ENCODE measurements at places on chromosomes 5 and 9. TPM values are rescaled to one million over a fixed set of nuclear protein-coding genes. Genes with fewer than 3 reads are reported as not detected.

Gene CNTNAP3
- polyA plus RNA-seq = not detected

- DNase-seq = no peak
- H3K4me1 ChIP-seq = no peaks in the 10 kb centered on the region
- no peak overlapping the region for H3K4me3 ChIP-seq
- H3K36me3 ChIP-seq = no peaks in the 10 kb centered on the region
- no peaks in the 10 kb centered on the region for H3K27me3 ChIP-seq
These were observed 58.7 kb downstream of the NSUN2 start for GRCh38 chr5:6574111-6574510.

Gene ADGRV1
- polyA plus RNA-seq = 0.18 TPM

- no peaks in the 10 kb centered on the region for H3K27me3 ChIP-seq
- DNase-seq = no peak
- no peak overlapping the region for H3K4me3 ChIP-seq
- no peaks in the 10 kb centered on the region for H3K36me3 ChIP-seq
- no peaks in the 10 kb centered on the region for H3K4me1 ChIP-seq
These were observed 273.1 kb upstream of the DAB2 start for GRCh38 chr5:39697881-39698280.

- no peaks in the 10 kb centered on the region for H3K27me3 ChIP-seq
- H3K4me3 ChIP-seq = no peak overlapping the region
- DNase-seq = no peak
These were observed 90.5 kb upstream of the RANBP3L start for GRCh38 chr5:36392186-36392585.

Gene EQTN
- not detected for polyA plus RNA-seq

DNA sequence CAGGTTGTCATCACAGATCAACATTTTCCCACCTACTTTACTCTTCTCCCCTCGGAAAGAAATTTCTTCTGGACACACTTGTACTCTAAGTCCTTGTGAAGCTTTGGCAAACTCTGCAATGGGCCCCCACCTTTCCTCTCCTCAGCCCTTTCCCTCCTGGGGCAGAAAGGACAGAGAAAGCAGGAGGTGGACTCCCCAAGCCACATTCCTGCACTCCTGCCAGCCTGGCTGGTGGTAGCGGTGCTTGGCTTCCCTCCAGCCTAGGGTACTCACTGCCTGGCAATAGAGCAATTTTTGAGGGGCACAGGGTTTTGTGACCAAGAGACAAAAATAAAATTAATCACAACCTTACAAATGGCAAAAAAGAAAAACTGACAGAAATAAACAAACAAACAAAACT, 451.4 kb downstream of the ZSWIM6 start:
- no peaks in the 10 kb centered on the region for H3K36me3 ChIP-seq
- no peaks in the 10 kb centered on the region for H3K4me1 ChIP-seq
- H3K27me3 ChIP-seq = no peaks in the 10 kb centered on the region
- no peak overlapping the region for H3K27ac ChIP-seq
- H3K4me3 ChIP-seq = no peak overlapping the region
- DNase-seq = no peak

DNA sequence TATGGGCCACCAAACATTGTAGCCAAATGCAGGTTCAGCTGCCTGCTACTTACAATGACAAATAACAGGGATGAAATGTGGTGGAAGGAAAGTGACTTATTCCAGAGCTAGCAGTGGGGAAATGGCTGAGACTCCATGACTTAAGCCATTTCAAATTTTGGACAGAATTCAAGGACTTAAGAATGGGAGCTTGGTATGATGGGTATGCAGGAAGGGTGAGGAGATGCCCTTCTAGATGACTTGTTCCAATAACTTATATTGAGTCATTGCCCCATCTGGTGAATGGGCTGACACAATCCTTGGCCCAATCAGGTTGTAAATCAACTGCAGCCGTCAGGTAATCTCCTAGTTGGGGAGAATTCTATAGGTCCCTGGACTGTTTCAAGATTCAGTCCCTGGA, 230.7 kb upstream of the SGCD start:
- no peaks in the 10 kb centered on the region for H3K36me3 ChIP-seq
- H3K27me3 ChIP-seq = no peaks in the 10 kb centered on the region
- no peaks in the 10 kb centered on the region for H3K4me1 ChIP-seq
- no peak overlapping the region for H3K4me3 ChIP-seq
- H3K27ac ChIP-seq = no peak overlapping the region

GRCh38 chr5:33848554-33848953, 43.2 kb downstream of the ADAMTS12 start:
- H3K27me3 ChIP-seq = no peaks in the 10 kb centered on the region
- DNase-seq = no peak
- no peaks in the 10 kb centered on the region for H3K4me1 ChIP-seq
- H3K36me3 ChIP-seq = no peaks in the 10 kb centered on the region
- no peak overlapping the region for H3K27ac ChIP-seq
- no peak overlapping the region for H3K4me3 ChIP-seq

GRCh38 chr5:81530919-81531318, 137.0 kb upstream of the ACOT12 start:
- H3K4me1 ChIP-seq = peaks cover 13% of the 10 kb centered on the region
- H3K27ac ChIP-seq = no peak overlapping the region
- no peaks in the 10 kb centered on the region for H3K36me3 ChIP-seq
- no peak overlapping the region for H3K4me3 ChIP-seq
- no peaks in the 10 kb centered on the region for H3K27me3 ChIP-seq

Gene COL27A1
- polyA plus RNA-seq = not detected

GRCh38 chr9:33112094-33112493, 35.6 kb upstream of the SMU1 start:
- peaks cover 4% of the 10 kb centered on the region for H3K4me1 ChIP-seq
- H3K27me3 ChIP-seq = no peaks in the 10 kb centered on the region
- no peak overlapping the region for H3K4me3 ChIP-seq
- no peak for DNase-seq

Gene SLC22A4
- 12.2 TPM for polyA plus RNA-seq

DNA sequence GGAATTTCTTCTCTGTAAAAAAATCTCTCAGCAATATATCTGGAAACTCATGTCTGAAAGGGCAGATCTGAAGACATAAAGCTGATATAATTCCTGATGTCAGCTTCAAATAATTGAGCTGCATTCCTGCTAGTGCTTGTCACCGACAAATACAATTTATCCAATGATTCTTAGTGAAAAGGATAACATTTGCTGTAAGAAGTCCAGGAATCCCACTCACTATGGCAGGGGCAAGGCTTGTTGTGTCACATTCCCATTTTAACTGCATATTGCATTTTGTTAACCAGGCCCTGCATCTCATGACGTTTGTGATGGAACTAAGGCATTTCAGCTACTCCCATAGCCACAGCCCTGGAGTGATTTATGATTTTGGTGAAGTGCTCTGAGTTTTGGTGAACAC, 160.1 kb upstream of the DAB2 start:
- no peaks in the 10 kb centered on the region for H3K27me3 ChIP-seq
- no peak overlapping the region for H3K4me3 ChIP-seq
- H3K27ac ChIP-seq = no peak overlapping the region
- no peaks in the 10 kb centered on the region for H3K36me3 ChIP-seq
- peaks cover 15% of the 10 kb centered on the region for H3K4me1 ChIP-seq
- no peak for DNase-seq

DNA sequence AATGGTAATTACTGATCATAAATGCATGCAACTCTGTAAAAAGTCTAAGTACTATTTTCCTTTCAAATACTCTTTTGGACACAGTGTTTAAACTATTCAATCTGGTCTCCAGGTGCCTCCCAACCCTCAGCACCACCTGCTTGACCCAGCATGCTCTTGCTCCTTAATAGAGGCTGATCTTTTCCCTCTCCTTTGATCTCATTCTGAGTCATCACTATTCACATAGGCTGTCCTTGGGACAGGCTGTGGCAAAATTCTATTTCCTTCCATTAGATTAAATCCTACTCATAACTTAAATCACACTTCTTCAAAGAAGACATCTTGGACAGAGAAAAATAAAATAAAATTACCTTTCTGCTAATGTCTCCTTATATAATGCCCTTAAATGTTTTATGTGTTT, 199.4 kb upstream of the ST8SIA4 start:
- H3K4me3 ChIP-seq = no peak overlapping the region
- no peak overlapping the region for H3K27ac ChIP-seq
- no peaks in the 10 kb centered on the region for H3K27me3 ChIP-seq
- DNase-seq = no peak
- no peaks in the 10 kb centered on the region for H3K4me1 ChIP-seq
- no peaks in the 10 kb centered on the region for H3K36me3 ChIP-seq

Gene TRIM14
- 30.6 TPM for polyA plus RNA-seq

- peaks cover 37% of the 10 kb centered on the region for H3K4me1 ChIP-seq
- no peak overlapping the region for H3K27ac ChIP-seq
- H3K36me3 ChIP-seq = no peaks in the 10 kb centered on the region
- no peak overlapping the region for H3K4me3 ChIP-seq
- no peaks in the 10 kb centered on the region for H3K27me3 ChIP-seq
These were observed 169.0 kb upstream of the NREP start for GRCh38 chr5:111926026-111926425.

Gene ARID3C
- not detected for polyA plus RNA-seq

Gene C6
- not detected for polyA plus RNA-seq

GRCh38 chr9:135559606-135560005, 1.9 kb upstream of the PAEP start:
- no peak overlapping the region for H3K27ac ChIP-seq
- DNase-seq = no peak
- H3K4me1 ChIP-seq = no peaks in the 10 kb centered on the region
- no peaks in the 10 kb centered on the region for H3K36me3 ChIP-seq
- H3K27me3 ChIP-seq = no peaks in the 10 kb centered on the region

GRCh38 chr5:128674837-128675446, 136.9 kb upstream of the FBN2 start:
- peak; percentile 20 for DNase-seq
- no peaks in the 10 kb centered on the region for H3K36me3 ChIP-seq
- H3K27me3 ChIP-seq = no peaks in the 10 kb centered on the region
- no peaks in the 10 kb centered on the region for H3K4me1 ChIP-seq
- no peak overlapping the region for H3K4me3 ChIP-seq

Gene SH3RF2
- not detected for polyA plus RNA-seq

GRCh38 chr9:21835121-21835520, 32.7 kb downstream of the MTAP start:
- peaks cover 34% of the 10 kb centered on the region for H3K4me1 ChIP-seq
- H3K27ac ChIP-seq = no peak overlapping the region
- peaks cover 63% of the 10 kb centered on the region for H3K36me3 ChIP-seq
- H3K4me3 ChIP-seq = no peak overlapping the region

DNA sequence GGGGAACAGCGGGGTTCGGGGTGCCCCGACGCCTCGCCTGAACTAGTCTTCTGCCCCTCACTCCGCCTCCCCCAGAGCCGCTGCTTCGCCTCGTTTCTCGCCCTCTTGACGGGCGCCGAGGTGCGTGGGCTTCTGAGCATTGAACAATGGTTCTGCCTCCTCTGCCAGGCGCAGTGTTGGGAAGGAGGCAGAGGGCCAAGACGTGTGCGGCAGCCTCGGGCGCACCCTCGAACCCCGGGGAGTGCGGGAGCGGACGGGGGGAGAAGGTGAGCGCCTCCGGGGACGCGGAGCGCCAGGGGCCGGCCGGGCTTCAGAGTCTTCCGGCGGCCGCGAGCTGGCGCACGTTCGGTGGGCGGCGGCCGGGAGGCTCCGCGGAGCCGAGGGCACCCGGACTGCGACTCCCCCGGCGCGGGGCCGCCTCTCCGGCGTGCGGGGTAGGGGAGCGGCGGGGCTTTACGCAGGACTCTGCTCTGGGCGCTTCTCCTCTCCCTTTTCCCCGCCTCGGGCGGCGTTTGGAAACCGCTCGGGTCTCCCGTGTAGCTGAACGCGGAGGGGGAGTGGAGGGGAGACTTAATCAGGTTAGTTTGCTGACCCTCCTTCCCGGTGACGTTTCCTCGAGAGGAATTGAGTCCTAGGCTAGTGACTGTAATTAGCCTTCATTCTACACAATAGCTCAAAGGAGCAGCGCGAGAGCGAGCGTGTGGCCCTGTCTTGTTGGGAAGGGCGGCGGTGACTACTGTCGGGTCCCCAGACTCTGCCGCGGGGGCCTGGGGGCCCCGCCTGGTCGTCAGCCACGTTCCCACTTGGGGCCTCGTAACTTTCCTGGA, 1.1 kb downstream of the VLDLR start:
- H3K27ac ChIP-seq = no peak overlapping the region
- H3K4me1 ChIP-seq = peaks cover 28% of the 10 kb centered on the region
- no peaks in the 10 kb centered on the region for H3K36me3 ChIP-seq
- peak overlapping the region; percentile 76 for H3K4me3 ChIP-seq
- peak; percentile 5 for DNase-seq
- peaks cover 73% of the 10 kb centered on the region for H3K27me3 ChIP-seq

DNA sequence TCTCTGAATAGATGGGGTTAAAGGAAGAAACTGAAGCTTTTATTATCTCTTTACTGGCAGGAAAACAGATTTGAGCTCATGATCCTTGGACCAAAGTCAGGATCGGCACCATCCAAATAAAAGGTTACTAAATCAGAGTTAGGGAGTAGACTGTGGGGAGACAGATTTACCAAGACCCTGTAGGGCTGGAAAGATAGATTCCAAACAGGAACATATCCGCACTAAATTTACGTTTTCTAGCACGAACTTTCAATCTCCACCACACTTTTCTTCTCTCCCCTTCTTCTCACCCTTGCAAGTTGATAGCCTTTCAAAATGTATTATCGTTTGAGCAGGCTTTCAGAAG, 120.0 kb upstream of the HMHB1 start:
- DNase-seq = no peak
- no peaks in the 10 kb centered on the region for H3K36me3 ChIP-seq
- no peaks in the 10 kb centered on the region for H3K27me3 ChIP-seq
- no peak overlapping the region for H3K27ac ChIP-seq
- H3K4me3 ChIP-seq = no peak overlapping the region

DNA sequence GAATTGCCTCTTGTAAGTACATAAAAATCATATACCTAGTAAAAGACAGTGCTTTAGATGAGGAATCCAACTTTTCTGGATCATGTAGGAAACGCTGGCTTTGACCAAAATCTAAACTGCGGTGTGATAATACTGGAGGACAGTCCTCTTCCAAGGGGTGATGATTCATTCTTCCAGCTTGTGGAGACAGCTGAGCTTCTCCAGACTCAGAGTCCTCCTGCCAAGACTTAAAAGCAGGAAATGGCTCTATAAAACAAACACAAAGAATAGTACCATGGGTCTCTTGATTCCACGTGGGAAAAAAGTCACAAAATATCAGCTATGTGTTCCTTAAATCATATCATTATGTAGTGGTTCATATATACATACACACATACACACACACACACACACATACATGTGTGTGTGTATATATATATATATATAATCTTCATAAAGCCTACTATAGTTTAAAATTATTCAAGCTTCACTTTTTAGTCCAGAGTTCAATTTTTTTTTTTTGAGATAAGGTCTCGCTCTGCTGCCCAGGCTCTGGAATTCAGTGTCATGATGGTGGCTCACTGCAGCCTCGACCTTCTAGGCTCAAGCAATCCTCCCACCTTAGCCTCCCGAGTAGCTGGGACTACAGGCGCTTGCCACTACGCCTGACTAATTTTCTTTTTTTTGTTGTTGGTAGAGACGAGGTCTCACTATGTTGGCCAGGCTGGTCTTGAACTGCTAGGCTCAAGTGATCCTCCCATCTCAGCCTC, 65.0 kb downstream of the PKD2L2 start:
- no peak overlapping the region for H3K27ac ChIP-seq
- no peak overlapping the region for H3K4me3 ChIP-seq
- H3K27me3 ChIP-seq = no peaks in the 10 kb centered on the region
- no peak for DNase-seq
